ENCODE measurements at places on chromosomes 16 and 17.

DNA sequence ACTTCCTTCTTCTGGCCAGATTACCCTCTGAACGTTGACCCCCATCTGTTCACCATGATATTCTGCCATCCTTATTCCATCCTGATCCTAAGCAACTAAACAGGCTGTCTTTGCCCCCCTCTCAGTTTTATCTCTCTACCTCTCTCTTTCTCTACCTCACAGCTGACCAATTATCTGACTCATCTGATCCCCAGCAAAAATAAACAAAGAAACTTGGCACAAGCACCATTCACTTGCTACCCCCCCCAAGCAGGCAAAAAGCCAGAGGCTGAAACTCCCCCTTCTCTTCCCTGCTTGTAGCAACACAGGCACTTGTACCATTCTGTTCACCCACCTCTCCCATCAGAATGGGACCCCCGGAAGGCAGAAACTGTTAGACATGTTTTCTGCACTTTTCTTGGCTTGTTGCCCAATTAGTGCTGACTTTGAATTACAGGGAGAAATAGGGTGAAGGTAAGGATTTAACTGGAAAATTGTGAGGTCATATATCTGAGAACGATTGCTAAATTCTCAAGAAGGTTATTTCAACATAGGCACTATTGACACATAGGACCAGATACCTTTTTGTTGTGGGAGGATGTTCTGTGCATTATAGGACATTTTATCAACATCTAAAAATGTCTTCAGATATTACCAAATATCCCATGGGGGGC is 163.2 kb downstream of the TOX3 start:
- no peak for DNase-seq

DNA sequence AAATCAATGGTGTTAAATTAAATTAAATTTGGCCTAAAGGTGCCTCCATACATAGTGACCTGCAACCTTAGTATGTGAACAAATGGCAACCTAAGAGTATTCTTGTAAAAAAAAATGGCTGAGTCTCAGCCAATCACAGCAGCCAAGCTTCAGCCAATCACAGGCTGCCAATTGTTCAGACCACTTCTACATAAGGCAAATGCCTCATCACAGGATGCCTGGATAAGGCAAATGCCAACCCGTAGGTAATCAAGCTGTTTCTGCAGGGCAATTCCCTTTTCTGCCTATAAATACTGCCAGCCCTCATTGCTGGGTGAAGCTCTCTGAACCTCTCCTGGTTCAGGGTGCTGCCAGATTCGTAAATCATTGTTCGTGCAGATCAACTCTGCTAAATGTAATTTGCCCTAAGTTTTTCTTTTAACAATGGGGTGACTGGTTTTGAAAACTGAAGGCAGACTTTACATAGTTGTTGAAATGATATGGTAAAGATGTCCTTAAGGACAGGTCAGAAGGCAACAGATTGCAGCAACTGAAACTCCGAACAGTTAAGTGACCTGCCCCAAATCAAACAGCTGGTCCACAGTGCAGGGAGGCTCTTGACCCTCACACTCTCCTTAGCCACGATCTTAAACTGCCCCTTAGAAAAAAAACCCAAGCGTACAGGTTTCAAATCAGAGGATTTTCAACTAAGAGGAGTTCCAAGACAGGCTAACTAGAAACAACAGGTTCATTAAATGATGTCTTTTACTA is 50.3 kb downstream of the N4BP1 start:
- DNase-seq: no peak

DNA sequence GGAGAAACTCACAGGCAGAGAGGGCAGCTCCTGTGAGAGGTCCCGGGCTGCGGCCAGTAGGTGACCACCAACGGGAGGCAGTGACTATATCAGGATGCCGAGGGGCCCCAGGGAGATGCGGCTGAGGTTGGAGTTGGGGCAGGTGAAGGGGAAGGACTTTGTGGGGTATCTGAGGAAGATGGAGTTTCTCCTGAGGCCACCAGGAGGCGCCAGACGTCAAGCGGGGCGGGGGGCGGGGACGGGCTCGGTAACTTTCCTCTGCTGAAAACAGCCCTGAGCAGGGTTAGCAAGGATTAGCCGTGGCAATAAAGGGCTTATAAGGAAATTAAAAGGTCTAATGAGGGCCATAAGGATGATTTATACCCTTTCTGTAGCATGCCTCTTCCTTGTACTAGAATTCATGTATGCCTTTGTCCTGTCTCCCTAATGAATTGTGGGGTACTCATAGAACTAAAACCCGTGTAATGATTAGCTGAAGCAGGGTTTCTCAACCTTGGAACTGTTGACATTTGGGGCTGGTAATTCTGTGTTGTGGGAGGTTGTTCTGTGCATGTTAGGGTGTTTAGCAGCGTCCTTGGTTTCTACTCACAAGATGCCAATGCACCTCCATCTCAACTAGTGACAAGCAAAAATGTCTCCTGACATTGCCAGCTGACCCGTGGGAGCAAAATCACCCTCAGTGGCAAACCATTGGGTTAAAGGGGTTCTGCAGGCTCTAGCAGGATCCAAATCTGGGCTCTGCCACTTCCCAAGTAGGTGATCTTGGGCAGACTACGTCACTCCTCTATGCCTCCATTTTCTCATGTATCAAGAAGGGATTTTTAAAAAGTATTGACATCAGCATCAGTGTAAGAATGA is 74.8 kb upstream of the GRIN2A start:
- DNase-seq: peak; percentile 12

DNA sequence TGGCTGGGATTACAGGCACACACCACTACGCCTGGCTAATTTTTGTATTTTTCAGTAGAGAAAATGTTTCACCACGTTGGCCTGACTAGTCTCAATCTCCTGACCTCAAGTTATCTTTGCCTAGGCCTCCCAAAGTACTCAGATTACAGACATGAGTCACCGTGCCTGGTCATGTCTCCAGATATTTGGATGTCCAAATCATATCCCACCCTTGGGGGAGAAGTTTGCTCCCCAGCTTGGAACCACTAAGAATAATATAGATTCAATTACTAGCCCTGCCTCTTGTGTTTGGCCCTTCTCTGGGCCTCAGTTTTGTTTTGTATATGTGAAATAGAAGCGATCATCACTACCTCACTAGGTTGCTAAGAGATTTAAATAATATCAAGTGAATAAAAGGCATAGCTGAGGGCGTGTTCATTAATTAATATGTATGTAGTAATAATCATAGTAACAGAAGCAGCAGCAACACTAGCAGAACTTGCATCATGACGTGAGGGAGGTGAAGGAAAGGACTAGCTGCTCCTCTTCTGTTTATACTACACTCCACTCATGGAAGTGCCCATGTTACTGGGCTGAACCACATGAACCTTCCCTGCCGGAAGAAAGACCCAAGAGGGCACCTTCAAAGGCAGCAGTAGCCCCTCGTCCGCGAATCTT is 253.6 kb upstream of the XYLT1 start:
- no peak for DNase-seq

DNA sequence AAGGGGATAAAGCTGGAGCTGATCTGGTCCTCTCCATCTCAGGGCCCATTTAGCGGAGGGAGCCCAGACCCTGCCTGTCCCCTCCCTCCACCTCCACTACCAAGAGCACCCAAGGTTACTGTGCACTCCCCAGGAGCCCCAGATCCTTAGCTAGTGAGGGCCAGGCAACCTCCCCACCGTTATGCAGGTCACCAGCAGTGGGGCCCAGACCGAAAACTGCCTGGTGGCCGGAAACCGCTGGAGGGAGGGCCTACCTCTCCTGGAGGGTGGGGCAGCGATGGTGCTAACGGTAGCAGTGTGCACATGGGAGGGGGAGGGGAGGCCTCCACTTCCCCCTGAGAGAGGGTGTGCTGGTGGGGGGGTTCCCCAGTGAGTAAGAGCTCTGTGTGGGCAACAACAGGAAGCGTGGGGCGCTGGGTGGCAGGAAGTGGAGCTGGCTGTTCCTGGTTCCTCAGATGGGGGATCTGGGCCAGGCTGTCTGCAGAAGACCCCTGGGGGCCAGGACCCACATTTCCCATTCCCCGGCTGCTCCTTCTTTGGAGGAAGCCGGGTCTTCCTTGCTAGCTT is 4.4 kb downstream of the FMNL1 start:
- peak; percentile 97 for DNase-seq
